Activated naive CD4-positive, alpha-beta T cell treated with Interleukin-2 at 50 U/mL for 16 hours (primary cell): ENCODE measurements at places on chromosomes 3 and 15.

- DNase-seq = no peak
Measured at GRCh38 chr3:101171681-101172191, 148.6 kb downstream of the IMPG2 start.

- no peak for DNase-seq
Measured at GRCh38 chr15:64807051-64807749, 18.2 kb downstream of the PIF1 start.

DNA sequence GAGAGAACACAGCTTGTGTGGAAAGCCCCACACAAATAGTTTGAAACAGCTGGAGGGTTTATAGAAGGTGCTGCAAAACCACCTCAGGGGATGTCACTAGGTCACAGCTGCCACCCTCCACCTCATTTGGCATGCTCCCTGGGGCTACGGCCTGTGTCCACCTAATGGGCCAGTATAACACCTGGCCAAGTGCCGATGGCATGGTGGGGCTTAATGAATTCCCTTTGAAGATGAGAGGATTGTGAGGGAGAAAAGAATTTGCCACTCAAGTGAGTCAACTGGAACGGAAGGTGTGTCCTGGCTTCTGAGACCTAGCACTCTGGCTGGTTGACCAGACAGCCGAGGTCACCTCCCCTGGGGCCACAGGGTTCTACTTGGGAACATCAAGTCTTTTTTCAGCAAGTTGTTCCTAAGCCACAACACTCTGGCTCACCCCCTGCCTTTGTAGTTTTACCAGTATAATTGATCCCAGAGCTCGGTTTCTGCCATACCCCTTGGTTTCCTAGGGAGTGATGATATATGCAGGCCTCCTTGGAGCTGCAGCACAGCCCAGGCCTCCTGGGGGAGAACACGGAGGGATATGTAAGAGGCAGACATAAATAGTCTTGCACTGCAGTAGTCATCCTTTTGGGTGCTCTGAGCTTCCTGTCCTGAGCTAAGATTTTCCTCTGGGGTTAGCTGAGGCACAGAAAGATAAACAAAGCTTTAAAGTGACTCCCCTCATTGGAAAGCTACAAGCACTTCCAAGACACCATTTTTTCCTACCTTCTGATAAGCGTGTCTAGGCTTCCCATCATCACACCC lies 178.2 kb upstream of the LPP start:
- DNase-seq = peak; percentile 21

DNA sequence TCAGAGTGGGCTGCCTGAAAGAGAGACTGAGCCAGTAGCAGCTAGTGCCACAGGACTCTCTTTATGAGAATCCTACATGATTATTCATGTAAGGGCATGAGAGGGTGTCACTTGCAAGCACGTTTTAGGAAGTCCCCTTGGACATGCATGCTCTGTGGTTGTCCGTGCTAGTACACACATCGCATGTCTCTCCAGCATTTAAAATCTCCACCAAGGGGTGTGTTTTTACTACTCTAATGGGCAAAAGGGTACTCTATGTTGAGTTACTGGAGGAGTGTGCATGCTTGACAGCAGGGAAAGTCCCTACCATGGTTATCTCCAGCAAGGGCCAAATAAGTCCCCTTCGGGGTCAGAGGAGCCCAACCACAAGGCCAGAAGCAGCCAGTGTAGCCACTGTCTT lies 70.7 kb downstream of the DCLK3 start:
- DNase-seq = no peak

GRCh38 chr3:69032737-69033136 lies 19.3 kb upstream of the EOGT start:
- DNase-seq = no peak

- peak; percentile 8 for DNase-seq
Measured at GRCh38 chr3:58998476-58999117, 51.2 kb downstream of the CFAP20DC start.
